ENCODE measurements at places on chromosomes 2 and 18.

DNA sequence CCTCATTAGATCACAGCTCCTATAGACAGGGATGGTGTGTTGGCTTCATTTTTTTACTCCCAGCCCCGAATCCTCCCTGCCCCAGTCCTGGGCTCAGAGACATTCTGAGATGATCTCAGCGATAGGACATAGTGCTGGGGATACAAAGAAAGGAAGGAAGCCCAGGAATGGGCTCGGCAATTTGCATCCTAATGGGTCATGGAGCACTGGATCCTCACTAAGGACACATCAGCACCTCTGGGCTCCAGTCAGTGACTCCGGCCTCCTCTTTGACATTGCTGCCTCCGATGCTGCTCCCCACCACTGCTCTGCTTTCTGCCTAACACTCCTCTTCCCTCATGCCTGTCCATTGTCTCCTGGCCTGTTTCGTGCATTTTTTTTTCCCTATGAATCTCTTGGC is 489.1 kb downstream of the STK39 start:
- DNase-seq = no peak

- no peak for DNase-seq
Measured at GRCh38 chr2:144476682-144477081, 43.2 kb downstream of the ZEB2 start.

- no peak for DNase-seq
Measured at GRCh38 chr2:189161894-189162293, 17.7 kb downstream of the COL5A2 start.

DNA sequence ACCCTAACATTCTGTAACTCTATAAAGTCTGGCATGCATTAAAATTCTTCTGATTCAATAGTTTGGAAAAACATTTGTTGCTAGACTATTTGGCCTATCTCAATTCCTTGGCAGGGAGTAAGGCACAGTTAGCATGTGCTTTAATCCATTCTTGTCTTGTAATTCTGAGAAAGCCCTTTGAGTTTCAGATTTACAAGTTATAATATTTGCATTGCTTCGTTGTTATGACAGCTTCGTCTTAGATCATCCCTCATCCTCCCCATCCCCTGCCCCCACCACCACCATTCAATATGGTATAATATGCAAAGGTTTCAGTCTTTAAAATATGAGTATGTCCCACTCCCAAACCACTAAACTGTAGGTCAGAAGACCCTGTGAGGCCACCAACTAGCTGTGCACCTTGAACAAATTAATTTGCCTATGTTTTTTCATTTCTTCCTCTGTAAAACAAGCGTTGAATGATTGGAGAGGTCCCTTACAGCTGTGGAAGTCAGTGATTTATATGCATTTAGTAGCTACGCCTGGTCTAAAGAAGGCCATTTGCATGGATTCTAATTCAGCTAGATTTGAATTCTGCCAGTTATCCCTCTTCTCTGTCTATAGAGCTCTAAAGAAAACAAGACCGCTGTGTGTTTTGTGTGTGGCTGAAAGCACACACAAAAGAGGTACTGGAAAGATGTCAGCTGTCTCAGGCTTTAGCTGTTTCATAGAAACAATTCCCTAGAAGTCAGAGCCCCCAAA is 591 bp downstream of the C2orf80 start:
- no peak for DNase-seq

DNA sequence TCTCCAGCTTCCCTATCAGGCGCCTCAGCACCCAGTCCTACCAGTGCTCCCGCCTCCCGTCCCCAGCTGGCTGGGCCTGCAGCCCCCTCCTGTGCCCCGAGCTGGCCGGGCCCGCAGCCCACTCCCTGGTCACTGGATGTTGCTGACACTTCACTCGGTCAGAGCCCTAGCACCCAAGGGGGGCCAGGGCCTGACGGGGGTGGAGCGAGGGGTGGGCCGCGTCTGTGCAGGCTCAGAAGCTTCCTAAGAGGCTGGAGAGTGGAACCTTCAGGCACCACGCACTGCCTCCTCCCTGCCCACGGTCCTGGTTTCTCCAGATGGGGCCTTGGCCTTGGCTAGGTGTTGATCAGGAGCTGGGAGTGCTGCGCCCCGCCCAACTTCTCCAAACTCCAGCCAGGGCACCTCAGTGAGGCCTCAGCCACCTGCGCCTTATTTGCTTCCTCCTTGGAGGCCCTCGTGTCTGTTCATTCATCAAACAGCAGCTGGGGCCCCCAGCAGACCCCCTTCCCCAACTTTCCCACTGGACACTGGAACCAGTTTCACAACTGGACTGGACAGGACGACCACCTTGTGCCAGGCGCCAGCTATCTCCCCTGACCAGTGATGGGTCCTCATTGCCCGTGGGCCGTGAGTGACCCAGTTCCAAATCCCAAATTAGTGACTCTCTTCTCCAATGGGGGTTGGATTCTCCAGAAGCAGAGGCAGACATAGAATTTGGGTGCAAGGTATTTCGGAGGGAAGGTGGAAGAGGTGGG is 16.7 kb downstream of the CAPN10 start:
- DNase-seq = peak; percentile 87
